ENCODE measurements at places on chromosomes 5 and 9.

DNA sequence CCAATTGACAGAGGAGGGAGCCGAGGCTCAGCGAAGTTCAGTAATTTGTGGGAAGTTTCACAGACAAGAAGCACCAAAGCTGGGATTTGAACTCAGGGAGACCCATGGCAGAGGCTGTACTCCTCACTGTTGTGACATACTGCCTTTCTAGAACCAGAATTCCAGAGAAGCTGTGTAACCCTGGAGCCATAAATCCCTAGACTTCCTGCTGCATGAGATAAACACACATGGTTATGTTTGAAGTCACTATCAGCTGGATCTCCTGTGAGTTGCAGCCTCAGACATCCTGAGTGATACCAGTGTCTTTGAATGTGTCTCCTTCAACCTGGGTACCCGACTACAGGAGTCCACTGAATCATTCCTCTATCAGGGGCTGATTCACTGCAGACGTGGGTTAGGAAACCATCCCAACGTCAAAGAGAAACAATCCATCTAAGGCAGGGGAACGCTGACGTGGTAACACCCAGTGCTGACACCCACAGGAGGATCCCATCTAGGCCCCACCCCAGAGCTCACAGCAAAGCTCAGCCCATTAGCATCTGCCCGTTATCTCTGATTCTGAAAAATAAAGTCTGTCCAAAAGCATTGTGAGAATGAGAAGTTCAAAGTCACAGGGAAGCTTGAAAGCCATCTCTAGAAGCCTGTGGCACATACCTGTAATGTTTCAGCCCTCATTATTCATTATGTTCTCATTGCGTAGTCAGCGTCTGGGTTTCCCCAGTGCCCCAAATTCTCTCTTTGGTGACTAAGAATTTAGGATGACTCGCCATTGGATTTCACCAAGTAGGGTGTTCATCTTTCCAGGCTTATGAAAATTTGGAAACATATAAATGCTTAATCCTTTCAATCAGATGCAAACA is 36.3 kb upstream of the BASP1 start:
- DNase-seq = peak; percentile 51

GRCh38 chr5:80036615-80037014 is 1.5 kb downstream of the THBS4 start:
- DNase-seq = no peak

DNA sequence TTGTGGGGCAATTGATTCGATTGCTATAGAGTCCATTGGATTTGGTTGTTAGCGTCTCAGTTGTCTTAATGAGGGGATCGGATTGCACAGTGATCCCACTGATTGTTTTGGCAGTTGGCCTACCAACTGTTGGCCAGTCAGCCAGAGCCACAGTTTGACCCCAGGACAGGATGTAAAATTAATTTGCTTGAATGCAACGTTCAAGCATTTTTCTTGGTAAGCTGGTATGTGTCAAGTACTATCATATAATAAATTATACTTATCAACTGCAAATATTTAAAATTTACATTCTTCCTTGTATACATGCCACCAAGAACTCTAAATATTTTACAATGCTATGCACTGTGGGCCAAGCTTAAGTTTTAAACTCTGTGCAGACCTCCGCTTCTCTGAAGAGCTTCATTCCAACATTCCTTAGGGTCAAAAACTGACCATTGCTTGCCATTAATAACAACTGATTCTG is 80.4 kb upstream of the OSMR start:
- DNase-seq = no peak

- DNase-seq = peak; percentile 20
Observed at GRCh38 chr9:15755660-15756059, 202.8 kb downstream of the CCDC171 start.

DNA sequence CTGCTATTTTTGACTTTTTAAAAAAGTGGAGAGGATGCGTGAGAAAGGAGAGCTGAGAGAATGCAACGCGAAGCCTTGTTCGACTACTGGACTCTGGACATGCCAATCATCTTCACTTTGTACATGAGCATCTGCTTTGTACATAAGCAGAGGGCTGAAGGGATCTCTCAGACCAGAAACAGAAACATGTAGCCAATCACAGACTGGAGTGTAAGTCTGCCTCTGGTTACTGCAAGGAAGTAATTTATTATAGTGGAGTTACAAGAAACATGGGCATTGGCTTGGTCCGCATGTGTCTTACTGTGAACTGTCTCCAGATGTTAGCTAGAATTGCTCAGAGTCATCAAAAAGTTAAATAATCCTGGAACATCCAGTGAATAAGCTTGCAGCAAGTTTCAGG is 190.0 kb upstream of the GRAMD2B start:
- DNase-seq = no peak

DNA sequence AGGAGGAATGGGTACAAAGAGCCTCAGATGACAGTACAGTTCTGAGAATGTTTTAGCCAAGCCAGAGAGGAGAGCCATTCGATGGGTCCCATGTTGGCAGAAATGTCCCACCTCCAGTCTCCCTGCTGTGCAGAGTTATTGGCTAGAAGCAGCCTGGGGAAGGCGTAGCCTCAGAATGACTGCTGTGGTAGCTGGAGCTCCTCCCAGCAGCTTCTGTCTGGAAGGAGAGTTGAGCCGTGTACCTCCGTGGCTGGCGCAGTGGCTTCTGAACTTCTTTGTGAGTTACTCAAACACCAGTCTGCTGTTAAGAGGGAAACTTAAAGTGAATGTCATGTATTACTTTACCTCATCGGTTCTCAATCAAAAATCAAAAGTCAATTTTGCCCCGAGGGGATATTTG is 193.3 kb upstream of the SNX2 start:
- DNase-seq = no peak

DNA sequence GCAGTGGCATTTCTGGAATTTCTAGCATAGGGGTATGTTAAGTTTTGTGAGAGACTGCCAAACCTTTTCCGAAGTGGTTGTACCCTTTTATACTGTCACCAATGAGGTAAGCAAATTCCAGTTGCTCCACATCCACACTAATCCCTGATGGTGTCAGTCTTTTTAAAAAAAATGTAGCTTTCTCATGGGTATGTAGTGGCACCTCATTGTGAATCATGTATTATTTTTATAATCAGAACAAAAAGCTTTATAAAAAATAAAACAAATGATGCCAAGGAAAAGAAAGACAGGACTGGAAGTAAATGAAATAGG is 93.4 kb upstream of the CLINT1 start:
- no peak for DNase-seq

GRCh38 chr5:51104556-51104955 is 278.7 kb upstream of the ISL1 start:
- DNase-seq = no peak

GRCh38 chr5:81638471-81638870 is 112.4 kb downstream of the SSBP2 start:
- DNase-seq = no peak

DNA sequence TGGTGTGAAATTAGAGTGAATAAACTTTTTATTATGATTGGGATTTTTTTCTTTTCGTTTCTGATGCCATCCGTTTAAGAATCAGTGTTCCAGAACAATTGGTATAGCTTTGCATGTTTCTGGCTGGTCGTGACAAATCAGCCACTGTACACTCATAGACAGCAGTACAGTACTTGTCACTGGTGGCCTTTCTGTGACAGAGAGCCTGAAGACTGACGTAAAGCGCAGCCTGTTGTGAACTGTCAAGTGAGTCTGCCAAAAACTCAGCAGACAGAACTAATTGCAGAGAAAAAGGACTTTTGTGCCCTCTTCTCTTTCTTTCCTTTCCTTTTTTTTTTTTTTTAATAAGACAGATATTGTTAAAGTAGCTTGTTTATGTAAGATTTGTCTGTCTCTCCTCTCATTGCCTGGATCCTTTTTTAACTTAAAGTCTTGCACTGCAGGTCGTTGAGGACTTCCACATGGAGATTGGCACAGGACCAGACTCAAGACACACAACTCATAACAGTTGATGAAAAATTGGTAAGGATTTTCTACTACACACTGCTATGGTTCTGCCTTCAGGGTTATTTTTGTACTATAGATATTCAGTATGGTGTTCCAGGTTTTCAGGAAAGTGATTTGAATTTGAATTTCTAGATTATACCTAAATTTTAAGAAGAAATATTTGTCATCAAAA is 42.7 kb downstream of the NDUFS4 start:
- DNase-seq = no peak

DNA sequence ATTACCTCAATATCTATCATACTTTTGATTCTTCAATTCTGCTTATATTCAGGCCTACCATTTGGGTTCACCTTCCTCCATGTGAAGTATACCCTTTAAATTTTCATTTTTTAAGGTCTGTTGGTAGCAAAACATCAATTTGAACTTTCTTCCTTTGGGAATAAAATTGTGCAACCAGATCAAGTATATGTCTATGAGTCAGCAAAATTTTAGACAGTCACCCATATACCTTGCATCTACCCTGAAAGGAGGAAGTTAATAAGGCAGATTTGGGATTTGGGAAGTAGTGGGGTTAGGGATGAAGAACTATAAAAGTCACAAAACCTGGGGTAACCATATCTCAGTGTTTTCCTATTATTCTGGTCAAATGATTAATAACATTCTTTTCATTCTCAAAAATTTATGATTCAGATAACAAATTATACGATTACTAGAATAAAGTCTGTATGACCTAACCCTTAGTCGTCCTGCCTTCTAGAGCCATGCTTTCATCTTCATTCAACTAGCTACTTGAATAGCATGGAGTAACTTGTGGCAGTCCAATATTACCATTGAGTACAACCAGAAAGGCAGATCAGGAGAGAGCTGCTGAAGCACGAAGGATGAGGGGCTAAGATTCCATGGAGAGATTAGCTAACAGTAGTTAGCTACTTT is 2.8 kb upstream of the IL33 start:
- no peak for DNase-seq

DNA sequence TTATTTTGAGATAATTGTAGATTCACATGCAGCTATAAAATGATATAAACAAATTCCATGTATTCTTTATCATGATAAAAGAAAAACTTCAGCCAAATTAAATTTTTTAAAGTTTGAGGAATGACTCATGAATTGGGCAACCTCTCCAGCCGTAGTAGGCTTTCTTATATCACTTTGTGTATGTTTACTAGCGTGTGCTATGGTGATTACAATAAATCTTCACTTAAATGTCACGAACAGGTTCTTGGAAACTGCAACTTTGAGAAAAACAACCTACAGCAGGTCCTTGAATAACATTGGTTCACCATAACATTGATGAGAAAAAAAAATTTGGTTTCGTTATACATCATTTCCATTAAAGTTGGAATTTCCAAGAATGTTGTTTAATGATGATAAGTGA is 730.9 kb upstream of the TYRP1 start:
- DNase-seq = no peak

DNA sequence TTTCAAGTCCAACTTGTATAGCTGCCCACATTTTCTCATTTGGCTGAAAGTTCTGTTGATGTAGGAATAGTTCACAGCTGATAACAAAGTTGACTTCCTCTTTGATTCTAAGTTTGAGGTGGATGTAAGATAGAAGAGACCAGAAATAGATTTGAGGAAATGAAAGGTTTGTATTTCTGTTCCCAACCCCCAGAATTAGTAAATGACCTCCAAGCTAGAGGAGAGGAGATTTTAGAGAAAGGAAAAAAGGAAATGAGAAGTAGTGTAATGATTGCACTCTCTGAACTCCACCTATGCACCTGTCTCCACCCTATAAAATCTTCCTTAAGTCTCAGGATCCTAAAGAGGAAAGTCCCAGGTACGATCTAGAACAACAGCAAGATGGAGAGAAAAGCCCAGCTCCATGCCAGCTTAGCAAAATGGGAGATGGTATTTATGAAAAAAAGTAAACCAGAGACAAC is 130.4 kb upstream of the POC5 start:
- DNase-seq = no peak

GRCh38 chr5:132299917-132300316 is 5.7 kb downstream of the SLC22A4 start:
- DNase-seq = no peak

All from AG09319 (cell line).